ENCODE measurements at places on chromosomes 1 and 21.

DNA sequence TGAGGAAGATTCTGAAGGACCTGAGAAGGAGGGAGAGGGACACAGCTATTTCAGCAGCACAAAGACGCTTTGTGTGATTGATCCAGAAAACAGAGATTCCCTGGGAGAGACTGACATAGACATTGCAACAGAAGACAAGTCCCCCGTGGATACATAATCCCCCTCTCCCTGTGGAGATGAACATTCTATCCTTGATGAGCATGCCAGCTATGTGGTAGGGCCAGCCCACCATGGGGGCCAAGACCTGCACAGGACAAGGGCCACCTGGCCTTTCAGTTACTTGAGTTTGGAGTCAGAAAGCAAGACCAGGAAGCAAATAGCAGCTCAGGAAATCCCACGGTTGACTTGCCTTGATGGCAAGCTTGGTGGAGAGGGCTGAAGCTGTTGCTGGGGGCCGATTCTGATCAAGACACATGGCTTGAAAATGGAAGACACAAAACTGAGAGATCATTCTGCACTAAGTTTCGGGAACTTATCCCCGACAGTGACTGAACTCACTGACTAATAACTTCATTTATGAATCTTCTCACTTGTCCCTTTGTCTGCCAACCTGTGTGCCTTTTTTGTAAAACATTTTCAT, 161.3 kb upstream of the SGIP1 start:
- DNase-seq = no peak

DNA sequence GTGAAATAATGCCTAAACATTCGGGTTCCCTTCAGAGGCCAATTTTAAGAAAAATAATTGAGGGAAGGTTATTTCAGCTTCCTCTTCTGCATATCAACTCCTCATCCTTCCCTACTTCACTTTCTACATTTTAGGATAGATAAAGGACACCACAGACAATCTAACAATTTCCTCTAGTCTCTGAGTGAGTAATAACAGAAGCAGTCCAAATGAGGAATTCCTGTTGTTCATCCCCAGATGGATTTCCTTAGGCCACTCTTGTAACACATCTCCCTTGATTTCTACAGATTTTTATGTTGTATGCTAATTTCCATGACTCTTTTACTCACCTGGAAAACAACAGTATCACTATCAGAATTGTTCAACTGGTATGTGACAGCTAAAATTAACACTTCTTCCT, 87.7 kb upstream of the LYPLAL1 start:
- DNase-seq = peak; percentile 61

- DNase-seq = no peak
Measured at GRCh38 chr1:60924964-60925798, 157.2 kb upstream of the NFIA start.

DNA sequence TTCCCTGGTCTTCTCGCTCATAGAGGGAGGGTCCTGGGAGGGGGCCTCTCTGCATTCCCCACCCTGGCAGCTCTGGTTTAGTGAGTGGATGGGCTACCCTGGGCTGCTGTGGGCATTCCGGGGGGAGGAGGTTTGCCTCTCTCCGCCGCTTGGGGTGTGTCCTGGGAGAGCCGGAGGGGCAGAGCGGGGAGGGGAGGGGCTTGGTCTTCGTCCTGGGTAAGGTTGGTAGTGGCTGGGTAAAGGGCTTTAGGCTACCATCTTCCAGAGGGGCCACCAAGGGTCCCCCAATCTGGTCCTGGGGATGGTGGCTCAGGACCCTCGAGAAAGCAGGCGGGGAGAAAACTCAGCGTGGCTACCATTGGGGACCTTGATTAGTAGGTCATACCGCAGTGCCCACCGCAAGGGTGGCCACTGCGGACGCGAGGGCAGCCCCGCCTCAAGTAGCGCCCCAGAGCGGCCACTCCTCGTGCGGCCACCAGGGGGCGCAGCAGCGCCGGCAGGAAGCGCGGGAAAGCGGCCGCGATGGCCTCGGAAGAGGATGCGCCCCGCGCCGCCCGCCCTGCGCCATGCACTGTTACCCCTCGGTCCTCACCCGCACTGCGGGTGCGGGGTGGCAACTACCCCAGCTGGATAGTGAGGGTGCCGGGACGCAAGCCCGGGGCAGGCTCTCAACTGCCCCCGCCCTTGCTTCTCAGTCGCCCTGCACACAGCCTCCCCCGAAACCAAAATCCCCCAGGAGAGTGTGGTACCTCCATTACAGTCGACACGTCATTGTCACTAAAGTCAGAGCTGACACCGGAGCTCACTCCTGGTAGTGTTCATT, 44.1 kb upstream of the SLC25A33 start:
- DNase-seq = peak; percentile 44

DNA sequence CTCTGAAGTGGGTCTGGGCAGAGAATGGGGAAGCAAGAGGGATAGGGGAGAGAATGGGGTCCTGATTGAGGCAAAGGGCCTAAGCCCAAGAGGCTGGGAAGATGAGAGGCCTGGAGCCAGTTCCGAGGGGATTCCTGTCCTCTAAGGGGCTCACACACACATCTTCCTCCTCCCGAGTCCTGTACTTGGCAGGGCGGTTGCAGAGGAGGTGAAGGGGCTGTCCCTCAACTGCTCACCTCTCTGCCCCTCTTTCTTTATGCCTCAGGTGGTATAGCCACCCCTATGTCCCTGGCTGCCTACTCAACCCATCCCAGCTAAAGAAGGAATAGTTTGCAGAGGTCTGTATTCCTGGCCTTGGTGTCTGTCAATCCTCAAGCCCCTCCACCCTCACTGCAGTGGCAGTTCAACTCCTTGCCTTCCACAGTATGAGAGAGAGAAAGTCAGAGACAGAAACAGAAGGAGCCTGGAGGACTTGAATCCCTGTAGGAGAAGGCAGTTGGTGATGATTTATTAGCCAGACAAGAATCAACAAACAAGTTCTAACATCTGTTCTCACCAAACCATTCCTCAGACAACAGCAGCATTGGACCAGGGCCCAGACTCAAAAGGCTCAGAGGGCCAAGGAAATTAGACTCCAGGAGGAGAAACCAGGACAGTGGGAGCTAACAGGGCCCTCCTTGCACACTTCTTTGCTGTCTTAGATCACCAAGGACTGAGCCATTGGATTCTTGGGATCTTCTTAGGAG, 10.7 kb downstream of the SH2D2A start:
- peak; percentile 87 for DNase-seq

Data from choroid plexus epithelial cell (primary cell).